Stimulated activated CD4-positive, alpha-beta T cell treated with anti-CD3 and anti-CD28 coated beads, Interleukin-4, amount 100 ng/mL, for 4 hours (primary cell): ENCODE measurements at places on chromosomes 11 and 22.

- DNase-seq: no peak
Observed at GRCh38 chr11:5151713-5152153, 2.8 kb downstream of the OR52A1 start.

GRCh38 chr22:40342521-40342920 lies 3.8 kb upstream of the ADSL start:
- no peak for DNase-seq

GRCh38 chr11:75346912-75347647 lies 4.4 kb downstream of the ARRB1 start:
- no peak for DNase-seq

- no peak for DNase-seq
Observed at GRCh38 chr11:65576232-65576866, 496 bp downstream of the EHBP1L1 start.

- no peak for DNase-seq
Observed at GRCh38 chr22:49380828-49381114, 446.9 kb downstream of the BRD1 start.

- DNase-seq: peak; percentile 77
Observed at GRCh38 chr11:65575568-65576231, at the start of gene EHBP1L1. Gene EHBP1L1 (plus strand): TSS chr11:65576053. CDS start chr11:65576303, 250 bp downstream.

DNA sequence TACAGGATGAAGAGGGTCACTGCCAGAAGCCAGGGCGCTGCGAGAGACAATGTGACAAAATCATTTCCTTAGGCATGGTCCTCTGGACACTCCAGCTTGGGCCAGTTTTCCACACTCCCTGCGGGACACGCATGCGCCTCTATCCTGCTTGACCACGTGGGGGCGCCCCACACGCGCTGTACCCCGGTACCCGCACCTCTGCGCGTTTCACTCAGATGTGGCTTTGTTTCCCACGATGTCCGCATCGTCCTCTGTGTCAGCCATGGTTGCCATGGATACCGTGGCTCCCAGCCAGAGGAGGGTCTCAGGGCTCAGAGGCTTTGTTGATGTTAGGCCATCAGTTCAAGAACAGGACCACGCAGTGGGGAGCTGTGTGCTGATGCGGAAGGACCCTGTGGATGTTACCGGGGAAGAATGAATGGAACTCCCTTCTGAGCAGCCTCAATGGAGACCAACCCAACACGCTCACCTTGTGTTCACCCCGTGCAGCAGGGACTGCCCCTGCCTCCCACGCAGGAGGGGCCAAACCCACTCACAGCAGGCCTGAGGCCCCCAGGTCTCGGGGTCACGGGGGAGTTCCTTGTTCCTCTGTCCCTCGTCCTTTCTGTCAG lies 101.1 kb upstream of the SLC22A12 start:
- peak; percentile 24 for DNase-seq

DNA sequence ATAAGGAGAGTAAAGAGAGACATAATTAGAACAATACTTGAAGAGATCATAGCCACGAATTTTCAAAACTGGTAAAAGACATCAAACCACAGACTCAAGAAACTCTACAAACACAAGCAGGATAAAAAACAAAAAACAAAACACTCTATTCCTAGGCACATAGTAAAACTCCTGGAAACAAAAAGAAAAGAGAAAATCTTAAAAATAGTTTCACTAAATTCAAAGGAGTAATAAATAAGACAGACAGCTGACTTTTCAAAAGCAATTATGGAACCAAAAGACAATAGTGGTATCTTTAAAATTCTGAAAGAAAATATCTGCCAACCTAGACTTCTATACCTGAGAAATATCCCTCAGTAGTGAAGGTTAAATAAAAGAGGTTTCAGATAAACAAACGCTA lies 9.2 kb upstream of the NARS2 start:
- no peak for DNase-seq

GRCh38 chr11:46414466-46414796 lies 22.9 kb upstream of the CHRM4 start:
- DNase-seq: no peak

GRCh38 chr11:96001037-96001436 lies 77.1 kb upstream of the MTMR2 start:
- DNase-seq: no peak

DNA sequence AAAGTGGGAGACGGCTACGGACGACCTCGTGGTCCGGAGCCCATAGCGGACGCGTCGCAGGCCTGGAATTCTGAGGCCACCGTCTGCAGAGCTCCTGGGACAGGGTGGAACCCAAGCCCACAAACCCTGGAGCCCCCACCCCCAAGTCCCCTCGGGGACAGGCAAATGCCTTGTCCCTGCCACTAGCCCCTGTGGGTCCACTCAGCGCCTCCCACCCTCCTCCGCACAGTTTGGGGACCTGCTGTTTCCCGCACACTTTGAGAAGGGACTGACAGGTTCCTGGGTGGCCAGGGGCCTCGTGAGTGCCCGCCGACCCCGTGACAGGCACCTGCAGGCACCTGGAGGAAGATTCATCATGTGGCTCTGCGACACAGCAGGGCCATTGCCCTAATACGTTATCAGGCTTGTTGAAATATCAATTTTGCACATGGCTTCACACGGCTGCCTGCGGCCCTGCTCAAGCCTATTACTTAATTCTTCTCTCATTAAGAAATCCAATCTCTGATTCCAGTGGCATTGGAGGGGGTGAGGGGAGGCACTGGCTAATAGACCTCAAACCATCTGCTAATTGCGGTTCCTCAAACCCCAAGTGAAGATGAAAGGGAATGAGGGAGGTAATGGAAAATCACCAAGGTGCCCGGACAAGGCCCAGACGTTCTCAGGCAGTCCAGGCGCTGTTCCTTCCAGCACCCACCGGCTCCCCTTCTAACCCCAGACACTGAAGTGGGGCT lies 672.5 kb downstream of the BRD1 start:
- DNase-seq: no peak

GRCh38 chr22:17258788-17259148 lies 39.5 kb upstream of the ADA2 start:
- DNase-seq: no peak

GRCh38 chr11:114344494-114344893 lies 48.3 kb downstream of the NNMT start:
- DNase-seq: no peak

GRCh38 chr11:2298795-2299761 lies 2.6 kb downstream of the C11orf21 start:
- DNase-seq: peak; percentile 17

DNA sequence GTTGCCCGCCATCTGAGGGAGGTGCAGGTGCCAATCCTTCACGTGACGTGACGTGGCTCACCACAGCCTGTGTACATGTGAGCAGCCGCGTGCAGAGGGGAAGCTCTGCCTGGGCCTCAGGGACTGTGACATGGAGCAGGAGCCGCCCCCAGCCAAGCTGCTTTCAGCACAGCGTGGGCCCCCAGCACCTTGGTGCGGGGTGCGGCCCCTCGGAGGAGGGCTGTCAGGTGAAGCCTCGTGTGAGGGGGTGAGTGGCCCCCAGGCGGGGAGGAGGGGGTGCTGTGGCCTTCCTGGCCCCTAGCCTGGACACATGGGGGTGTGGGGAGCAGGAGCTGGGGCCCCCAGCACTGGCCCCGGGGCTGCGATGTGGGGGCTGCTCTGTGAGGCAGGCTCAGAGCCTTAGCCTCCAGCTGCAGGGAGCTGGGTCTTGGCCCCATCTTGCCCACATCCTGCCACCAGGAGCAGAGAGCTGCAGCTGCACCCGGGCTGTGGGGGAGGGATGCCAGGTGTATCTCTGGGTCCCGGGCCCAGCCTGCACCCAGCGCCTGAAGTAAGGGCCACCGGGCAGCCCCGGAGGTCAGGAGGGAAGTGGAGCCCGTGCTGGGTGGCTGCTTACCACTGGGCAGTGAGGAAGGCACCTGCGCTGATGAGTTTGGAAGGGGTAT lies at the start of gene ADORA2A:
Gene ADORA2A (plus strand): TSS at position 100 of the 665 bp plus-strand sequence. CDS start 5,806 bp downstream, outside the sequence.
- DNase-seq: peak; percentile 72

DNA sequence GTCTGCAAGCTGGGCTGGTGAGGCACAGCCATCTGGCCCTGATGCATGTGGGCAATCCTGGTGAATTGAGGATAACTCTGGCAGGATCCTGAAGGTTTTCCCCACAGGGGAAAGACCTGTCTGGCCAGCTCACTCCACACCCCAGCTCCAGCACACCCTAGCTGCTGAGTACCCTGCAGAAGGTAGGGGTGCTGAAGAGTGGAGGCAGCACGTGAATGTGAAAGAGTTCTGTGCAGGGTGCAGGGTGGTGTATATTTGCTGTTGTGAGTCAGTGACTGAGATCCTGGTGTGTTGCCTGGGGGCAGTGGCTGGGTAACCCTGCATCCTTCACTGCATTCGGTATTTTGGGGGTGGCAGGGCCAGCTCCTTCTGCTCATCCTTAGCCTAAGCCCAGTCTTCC lies 22.4 kb downstream of the DGAT2 start:
- DNase-seq: no peak

- no peak for DNase-seq
Observed at GRCh38 chr22:36942556-36942955, 29.1 kb downstream of the CSF2RB start.

DNA sequence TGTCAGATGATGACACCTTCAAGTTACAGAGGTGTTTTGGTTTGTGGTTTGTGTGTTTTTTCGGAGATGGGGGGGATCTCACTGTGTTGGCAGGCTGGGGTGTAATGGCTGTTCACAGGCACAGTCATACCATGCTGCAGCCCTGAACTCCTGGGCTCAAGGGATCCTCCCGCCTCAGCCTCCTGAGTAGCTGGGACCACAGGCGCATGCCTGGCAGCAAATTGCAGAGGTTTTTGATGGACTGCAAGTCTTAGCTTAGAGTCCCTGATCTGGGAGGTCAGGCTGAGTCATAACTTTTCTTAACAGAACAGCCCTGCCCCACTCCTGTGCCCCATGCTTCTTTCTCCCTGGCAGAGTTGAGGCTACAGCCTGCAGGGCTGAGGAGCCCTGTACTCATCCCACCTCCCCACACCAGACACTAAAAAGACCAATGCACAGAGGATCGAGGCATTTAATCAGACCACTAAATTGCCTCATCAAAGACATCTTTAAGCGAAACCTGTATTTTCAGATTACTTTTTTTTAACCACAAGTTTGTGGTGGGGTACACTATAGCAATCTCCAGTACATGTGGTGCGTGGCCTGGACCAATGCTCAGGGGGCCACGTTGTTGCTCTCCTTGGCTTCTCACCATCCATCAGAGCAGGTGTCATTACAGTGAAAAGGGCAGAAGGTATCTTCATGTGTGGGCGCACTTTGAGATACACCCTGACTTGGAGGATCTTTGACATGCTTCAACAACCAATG lies 17.1 kb upstream of the ADORA2A start:
- DNase-seq: no peak

DNA sequence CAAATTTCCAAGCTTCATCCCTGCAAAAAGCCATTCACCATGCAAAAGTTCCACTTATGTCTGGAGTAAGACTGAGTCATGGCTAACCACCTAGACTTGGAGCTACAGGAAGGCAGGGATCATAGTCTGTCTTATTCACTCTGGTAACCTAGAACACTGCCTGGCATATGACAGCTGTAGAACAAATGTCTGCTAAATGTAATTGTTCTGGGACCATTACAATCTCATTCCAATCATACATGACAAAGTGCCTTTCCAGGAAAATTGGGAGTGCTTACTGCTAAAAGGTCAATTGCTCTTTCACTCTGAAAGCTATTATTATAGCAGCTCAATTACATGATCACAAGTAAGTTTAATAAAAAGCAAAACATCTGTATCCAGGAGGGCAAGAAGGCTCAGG lies 99.1 kb upstream of the CHRM4 start:
- no peak for DNase-seq

DNA sequence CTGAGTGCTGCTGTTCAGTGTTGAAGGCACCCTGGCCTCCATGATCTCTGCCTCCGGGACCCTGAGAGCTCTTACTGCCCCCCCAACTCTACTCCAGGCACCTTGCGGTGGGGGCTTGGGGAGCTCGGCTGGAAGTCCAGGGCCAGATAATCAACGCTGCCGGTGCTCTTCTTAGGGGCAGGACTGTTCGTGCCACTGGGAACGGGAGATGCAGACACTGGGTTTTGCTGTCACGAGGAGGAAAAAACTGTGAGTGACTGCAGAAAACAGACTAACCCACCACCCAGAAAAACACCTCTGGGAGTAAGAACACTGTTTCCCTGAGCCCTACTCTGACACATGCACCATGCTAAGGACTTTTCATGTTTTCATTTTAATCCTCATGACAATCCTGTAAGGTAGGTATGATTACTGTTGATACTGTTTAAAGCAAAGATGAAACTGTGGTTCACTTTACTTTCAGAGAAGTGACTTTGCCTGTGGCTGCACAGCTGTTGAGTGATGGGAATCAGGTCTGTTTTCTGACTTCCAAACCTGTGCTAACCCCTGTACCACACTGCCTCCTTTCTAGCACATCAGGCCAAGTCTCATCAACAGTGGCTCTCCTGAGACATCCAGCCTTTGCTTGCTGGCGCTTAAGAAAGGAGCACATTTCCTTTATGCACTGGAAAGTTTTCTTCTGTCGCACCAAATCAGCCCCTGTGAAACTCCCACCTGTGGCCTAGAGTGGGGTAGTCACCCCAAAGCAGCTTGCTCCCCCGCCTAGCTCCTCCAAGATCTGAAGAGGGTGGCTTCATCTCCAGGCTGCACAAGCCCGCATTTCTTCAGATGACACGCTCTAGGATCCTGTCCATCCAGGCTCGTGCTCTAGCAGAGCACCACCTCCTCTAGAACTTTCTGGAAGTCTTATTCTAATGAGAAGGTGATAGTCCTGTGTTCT lies 31.8 kb downstream of the USP35 start:
- DNase-seq: no peak

DNA sequence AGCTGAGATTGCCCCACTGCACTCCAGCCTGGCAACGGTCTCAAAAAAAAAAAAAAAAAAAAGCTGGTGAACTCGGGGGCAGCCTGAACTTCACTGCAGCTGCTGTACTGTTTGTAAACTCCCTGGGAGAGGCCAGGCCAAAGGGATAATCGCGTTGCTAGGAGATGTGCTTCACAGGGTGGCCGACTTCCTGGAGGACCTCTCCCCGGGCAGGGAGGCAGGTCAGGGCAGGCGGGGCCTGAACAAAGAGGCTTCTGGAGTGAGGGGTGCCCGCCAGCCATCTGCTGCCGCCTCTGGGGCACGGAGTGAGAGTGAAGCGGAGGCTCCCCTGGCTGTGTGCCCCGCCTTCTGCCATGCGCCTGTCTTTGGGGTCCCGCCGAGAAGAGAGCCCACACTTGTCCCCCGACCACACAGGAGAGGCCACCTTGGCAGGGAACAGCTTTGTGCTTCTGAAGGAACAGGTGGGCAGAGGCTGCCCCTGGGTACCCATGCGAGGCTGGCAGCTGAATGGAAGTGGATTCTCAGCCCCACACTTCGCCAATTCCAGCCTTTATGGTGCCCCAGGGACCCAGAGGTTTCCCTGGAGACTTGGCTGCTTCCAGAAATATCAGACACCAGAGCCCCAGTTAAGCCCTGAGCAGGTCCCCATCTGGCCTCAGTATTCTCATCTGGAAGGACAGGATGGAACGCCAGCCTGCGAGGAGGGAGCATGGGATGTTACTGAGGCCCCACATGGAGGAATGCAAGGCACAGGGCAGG lies 29.6 kb downstream of the TMEM184B start:
- no peak for DNase-seq

DNA sequence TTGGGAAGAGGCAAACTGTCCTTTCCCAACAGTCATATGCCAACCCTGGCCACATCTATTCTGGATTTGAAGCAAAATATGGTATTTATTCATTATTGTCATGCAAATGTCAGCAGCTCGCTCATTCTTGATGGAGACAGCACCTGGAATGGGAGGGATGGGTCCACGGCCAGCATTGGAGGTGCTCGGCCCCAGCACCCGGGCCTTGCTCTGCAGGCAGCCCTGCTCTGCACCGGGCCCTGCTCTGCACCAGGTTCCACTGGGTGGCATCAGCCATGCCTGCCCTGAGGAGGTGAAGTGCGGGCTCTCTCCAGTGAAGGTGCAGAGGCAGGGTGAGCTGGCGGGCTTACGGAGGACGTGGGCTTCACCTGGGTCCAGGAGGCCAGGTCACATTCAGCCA lies 19.8 kb downstream of the LRP5 start:
- no peak for DNase-seq
